Stimulated activated CD4-positive, alpha-beta T cell treated with anti-CD3 and anti-CD28 coated beads, Interleukin-4, amount 100 ng/mL, for 4 hours (primary cell): ENCODE measurements at places on chromosomes 2 and 18.

DNA sequence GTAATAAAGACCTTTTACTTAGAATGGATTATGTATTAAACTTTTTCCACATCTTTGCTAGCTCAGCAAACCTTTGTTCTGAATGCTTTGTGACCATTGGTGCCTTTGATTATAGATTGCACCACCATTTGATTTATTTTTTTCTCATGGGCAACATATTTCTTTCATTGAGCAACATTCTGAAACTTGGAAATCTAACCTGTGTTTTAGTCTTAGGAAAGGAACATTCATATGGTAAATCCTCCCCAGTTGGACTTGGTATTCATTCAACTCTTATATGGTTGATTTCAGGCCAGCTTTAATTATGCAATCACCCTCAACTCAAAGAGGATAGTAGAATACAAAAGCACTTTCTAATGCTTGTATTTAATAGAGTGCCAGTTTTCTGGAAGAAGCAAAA is 1077.9 kb upstream of the ZEB2 start:
- DNase-seq, result no peak

DNA sequence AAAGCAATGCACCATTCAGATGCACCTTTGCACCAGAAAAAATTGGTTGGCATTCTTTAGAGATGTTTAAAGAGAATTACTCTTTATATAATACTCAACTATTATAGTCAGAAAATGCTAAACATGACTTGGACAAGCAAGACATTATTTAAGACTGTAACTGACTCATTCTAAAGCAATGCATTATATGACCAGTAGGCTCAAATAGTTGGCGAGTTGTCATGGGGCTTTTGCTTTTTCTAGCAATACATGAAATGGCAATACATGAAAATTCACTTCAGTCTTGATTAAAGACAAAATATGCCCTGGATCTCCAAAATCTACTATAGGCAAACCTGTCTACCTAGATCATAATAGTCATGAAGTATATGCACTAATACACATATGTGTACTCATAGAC is 216.9 kb upstream of the VWC2L start:
- DNase-seq, result no peak

DNA sequence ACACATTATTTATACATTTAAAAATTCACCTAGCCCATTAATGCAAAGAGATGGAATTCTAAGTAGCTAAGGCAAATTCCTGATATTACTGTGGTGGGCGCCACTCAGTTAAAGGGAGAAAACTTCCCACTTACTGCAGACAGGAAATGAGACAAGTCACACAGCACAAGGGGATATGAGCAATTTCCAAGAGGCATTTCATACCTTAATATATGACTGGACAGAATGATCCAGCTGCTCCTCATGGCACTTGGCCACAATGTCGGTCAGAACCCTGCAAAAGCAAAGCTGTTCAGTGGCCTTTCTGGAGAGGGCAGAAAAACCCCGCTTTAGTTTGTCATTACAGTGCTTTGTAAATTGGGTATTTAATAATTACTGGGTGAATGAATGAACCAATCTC is 121.4 kb upstream of the CCDC195 start:
- no peak for DNase-seq

DNA sequence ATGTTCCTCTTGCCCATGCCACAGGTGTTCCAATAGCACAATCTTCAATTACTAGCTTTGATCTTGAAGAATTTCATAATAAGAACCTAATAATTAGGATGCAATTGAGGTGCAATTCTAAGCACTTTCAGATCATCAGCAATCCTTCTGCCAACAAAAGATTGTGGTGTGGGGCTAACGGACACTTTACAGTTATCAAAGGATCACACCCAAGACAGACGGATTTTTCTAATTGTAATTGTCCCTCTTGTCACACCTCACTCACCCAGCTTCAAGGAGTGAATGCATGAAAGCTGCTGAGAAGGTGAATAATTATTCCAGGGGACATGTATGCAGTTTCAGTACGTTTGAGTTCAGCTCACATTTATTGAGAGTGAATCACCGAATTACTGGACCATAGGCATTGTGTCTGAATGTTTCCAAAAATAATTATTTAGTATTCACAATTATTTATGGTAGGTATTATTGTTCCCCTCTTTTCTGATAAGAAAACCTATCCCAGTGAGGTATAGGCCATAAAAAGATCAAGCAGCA is 438.5 kb upstream of the TRIB2 start:
- DNase-seq, result no peak

- no peak for DNase-seq
Observed at GRCh38 chr18:42549596-42549995, 565.9 kb downstream of the RIT2 start.

DNA sequence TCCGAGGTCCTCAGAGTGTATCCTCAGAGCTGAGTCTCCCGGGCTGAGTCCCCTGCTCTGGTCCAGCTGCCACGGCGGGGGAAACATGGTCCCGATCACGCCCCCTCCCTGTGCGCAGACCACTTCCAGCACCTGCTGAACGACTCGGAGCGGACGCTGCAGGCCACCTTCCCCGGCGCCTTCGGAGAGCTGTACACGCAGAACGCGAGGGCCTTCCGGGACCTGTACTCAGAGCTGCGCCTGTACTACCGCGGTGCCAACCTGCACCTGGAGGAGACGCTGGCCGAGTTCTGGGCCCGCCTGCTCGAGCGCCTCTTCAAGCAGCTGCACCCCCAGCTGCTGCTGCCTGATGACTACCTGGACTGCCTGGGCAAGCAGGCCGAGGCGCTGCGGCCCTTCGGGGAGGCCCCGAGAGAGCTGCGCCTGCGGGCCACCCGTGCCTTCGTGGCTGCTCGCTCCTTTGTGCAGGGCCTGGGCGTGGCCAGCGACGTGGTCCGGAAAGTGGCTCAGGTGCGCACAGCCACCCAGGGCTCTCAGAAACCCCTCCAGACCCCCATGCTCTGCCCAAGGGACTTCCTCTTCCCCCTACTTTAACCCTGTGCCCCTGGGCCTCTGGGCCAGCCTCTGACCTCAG is 26.7 kb downstream of the GPC1 start:
- DNase-seq, result no peak

DNA sequence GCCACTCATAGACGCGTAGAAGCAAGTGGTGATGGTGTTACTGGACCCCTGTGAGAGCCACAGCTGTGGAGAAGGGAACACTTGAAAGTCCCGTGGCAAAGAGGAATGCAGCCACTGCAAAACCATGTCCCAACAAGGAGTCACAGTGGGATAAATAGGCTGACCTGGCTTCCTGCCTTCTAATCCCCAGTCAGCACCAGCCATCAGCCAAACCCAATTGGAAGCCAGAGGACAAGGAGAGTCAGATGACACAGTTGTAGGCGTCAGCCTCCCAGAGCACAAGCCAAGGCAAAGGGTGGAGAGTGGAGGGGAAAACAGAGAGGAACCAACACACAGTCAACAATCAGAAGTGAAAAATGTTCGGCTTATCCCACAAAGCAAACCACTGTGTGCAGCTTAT is 5.5 kb upstream of the CYBRD1 start:
- DNase-seq, result no peak

DNA sequence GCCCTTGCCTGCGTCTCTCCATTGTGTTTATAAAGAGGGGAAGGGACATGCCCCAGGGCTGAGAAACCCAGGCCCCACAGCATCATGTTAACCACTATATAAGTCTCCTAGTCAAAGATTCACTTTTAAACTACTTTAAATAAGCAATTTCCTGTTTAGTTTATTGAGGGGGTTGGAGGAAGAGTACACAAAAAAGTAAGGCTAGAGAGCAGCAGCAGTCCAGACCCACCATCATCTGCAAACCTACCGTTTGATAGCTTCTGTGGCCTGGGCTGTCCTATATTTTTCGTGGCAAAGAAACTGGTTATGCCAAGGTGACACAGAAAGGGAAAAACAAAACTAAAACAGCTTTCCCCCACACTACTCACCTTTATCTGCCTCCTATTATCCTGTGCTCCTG is 646.1 kb downstream of the IRS1 start:
- DNase-seq, result no peak

- DNase-seq, result no peak
Observed at GRCh38 chr2:218822622-218823021, 9.0 kb downstream of the PRKAG3 start.

GRCh38 chr2:234454433-234454832 is 42.4 kb downstream of the ARL4C start:
- DNase-seq, result no peak

GRCh38 chr2:213220967-213221603 is 63.2 kb upstream of the SPAG16 start:
- DNase-seq, result no peak

DNA sequence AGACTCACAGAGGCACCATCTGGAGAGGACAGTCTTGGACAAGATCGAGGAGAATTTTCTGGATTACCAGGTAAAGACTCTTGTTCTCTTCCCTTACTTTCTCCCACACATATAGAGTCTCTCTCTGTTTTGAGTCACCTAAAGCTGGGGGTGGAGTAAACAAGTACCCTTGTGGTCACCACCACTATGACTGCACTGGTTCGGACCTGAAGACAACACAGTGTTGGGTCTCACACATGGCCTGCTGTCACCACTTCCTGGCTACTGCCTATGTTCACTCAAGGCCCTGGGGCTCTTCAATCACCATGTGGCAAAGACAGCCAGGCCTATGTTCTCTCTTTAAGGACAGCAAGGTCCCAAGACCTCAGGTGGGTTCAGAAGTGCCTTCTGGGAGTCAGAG is 253.3 kb upstream of the VRK2 start:
- DNase-seq, result no peak

DNA sequence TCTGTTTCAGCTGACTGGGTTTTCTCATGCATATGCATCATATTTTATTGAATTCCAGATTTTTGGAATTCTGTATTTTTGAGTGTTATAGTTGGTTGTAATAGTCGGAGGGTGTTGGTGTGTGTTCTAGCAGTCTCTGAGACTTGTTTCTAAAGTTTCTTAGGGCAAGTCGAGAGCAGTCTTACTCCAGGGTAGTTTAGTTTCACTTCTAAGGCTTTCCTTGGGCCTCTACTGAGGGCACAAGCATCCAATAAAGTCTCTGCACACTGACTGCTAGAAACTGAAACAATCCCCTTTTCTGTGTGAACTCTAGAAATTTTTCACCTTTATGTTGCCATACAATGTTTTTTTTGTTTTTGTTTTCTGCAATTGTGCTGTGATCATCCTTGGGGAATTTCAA is 663.7 kb upstream of the LRATD1 start:
- no peak for DNase-seq

DNA sequence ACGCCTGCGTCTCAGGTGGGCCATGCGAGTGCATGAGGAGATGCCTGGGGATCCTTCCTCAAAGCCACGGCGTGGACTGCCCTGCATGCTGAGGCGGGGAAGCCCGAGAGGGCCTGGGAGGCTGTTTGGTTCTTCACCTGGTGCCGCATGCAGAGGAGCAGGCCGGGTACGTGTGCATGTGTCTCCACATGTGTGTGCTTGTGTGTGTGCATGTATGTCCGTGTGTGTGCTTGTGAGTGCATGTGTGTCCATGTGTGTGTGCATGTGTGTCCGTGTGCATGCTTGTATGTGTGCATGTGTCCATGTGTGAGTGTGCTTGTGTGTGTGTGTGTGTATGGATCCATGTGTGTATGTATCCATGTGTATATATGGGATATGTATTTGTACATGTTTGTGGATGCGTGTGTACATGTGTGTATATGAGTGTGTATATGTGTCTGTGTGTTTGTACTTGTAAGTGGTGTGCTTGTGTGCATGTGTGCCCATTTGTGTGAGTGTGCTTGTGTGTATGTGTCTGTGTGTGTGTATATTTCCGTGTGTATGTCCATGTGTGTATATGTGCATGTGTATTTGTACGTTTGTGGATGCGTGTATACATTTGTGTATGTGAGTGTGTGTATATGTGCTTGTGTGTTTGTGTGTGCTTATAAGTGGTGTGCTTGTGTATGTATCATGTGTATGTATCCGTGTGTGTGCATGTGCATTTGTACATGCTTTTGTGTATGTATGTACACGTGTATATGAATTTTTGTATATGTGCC is 79.0 kb downstream of the PTGR3 start:
- DNase-seq, result no peak

GRCh38 chr2:127901339-127902056 is 15.7 kb upstream of the AMMECR1L start:
- no peak for DNase-seq

GRCh38 chr2:96816836-96817702 is 1.0 kb downstream of the CNNM3 start:
- DNase-seq, result no peak

DNA sequence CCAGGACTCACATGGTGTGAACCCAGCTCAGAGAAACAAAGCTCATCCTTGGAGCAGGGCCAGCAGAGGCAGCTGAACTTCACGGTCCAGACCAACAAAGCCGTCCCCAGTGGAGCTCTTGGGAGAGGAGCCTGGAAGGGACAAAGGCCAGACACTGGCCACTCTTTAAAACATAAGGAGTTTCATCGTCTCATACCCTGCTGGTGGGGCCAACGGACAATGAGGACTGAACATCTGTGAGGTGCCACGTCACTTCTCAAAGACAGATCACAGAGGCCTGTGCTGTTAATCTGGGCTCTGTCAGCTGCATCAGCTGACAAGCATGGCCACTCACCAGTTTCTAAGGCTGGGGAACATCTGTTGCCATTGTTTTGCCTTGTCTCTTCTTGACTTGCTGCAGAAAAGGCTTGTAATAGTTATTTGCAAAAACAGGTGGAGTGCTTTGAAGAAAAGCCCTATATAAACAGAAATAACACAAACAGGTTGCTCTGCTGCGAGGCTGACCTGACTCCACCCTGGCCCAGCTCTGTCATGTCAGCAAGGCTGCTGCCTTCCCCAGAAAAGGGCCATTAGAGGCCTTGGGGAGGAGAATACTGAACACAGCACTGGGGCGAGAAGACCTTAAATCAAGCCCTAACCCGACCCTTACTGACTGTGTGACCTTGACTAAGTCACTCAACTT is 68.1 kb upstream of the DAPL1 start:
- no peak for DNase-seq

DNA sequence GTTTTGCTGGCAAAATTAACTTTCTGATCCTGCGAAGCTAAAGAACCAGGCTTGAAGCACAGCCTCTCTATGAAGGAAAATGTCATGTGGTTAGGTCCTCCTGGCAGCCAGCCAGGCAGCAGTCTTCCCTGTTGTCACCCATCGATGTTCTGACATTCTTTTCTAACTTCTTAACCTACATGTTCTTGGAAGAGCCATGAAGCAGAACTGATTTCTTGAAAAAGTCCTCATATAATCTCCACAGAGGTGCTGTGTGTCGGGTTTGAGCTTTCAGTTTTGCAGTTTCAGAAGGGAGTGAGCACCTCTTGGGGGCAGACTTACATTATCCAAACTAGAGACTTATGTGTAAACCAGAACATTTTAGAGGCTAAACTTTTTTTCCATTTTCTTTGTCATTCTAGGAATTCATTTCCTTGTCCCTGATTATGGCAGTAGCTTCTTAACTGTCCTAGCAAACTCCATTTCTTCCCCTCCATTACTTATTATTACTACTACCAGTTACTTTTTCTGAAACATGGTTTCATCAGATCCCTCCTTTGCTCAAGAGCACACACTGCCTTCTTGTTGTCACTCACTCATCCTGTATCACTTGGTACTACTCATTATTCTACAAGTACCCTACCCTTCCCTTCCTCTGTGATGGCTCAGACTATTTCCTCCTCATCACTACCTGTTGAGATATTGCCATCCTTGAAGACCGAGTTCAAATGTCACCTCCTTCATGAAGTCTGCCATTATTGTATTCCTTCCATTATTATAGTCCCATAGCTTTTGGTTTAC is 31.1 kb downstream of the DOK1 start:
- no peak for DNase-seq

GRCh38 chr2:174753038-174753633 is 11.1 kb downstream of the CHRNA1 start:
- peak; percentile 5 for DNase-seq

- no peak for DNase-seq
Observed at GRCh38 chr2:219571311-219572236, at the start of gene OBSL1. Gene OBSL1, minus strand, starts transcription at chr2:219571539. Its CDS starts 307 bp downstream, at chr2:219571232.
